ENCODE measurements at places on chromosomes 2 and 18.
A peak's percentile ranks its signal among the peaks of the same experiment; 100 is the strongest.

DNA sequence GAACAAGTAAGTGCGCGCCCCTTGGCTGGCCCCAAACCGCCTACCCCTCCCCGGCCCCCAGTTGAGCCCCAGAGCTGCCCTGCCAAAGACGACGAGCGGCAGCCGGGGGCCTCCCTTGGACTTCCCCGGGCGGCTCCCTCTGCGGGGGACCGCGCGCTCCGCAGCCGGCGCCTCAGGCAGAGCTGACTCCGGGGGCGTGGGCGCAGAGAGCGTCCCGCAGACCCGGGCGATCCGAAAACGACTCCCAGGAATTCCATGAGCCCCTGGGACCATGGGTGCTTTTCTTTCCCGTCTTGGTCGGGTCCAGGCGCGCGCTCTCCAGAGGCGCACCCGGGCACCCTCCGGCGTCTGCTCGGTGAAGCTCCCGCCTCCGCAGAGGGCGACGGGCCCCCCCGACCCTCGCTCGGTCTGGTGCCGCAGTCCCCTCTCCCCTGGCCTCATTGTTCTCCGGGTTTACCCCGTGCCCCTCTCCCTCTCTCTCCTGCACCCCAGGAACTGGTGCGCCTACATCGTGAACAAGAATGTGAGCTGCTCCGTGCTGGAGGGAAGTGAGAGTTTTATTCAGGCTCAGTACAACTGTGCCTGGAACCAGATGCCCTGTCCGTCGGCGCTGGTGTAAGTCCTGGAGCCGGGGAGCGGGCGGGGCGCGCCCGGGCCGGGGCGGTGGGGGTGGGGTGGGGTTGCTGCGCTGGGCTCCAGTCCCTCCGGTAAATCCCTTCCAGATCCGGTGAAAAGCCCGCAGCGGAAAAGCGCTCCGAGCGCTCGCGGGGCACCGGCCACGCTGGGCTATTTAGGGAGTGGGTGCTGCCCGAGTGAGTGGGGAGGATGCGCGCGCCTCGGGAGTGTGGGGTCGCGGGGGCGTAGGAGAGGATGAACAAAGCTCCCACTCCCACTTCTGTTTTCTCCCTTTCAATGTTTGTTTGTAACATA, 776 bp downstream of the EMILIN2 start:
- peak; percentile 40 for ATAC-seq

DNA sequence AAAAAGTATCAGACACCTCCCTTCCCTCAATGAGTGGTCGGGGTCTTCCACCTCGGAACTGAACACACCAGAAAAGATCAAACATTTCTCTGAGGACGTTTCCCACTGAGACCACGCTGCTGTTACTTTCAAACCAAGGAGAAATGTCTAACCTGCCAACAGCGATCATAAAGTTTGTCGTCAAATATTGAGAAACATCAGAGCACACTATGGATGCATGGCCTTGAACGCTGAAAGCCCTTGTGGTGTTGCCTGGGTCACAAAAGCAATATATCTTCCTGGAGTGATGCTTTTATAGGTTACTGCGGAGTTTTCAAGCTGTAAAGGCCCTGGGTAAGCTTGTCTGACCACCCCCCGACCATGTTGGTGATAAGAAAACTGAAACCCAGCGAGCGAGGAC, 70.2 kb upstream of the ID2 start:
- ATAC-seq: no peak

DNA sequence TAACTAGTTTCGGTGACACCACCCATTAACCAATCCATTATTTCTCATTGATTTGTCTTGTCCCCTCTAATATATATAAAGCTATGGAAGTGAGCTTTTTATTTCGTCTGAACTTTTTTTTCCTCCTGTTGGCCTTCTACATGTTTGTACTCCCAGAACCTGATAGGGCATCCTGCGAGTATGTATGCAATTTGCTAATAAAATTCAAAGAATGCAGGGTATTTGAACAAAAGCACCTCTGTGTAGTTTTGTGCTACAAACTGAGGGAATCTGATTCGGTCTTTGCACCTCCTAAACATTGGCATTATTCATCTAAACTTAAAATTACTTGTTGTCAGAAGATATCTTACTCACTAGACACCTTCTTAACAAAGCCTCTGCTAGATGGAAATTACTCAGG, 242.9 kb upstream of the TMEFF2 start:
- ATAC-seq: no peak

DNA sequence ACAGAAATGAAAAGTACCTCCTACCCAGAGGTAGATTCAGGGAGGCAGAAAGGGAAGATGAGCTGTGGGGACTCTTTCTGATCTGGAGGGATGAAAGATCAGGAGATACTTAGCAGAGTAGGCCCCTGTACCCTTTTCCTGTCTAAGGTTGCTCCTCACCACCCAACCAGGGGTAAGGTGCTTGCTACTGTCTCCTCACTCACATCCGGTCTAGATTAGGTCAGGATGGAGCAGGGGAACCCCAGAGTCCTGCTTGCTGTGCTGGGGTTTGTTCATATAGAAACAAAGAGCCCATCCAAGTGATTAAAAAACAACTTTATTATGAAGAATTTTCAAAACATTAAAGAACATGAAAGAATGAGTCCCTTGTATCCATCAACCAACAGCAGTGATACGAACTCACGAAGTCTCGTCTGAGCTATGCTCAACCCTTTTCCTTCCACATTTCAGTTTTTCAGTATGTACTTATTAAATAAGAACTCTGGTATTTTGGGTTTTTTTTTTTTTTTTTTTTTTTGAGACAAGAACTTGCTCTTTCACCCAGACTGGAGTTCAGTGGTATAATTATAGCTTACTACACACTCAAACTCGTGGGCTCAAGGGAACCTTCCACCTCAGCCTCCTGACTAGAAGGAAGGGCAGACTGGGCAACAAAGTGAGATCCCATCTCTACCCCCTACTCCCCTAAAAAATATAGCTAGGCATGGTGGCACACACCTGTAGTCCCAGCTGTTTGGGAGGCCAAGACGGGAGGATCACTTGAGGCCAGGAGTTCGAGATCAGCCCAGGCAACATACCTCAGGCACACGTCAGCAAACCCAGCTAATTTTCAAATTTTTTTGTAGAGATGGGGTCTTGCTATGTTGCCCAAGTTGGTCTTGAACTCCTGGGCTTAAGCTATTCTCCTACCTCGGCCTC, 28.5 kb upstream of the MCFD2 start:
- ATAC-seq: peak; percentile 73

DNA sequence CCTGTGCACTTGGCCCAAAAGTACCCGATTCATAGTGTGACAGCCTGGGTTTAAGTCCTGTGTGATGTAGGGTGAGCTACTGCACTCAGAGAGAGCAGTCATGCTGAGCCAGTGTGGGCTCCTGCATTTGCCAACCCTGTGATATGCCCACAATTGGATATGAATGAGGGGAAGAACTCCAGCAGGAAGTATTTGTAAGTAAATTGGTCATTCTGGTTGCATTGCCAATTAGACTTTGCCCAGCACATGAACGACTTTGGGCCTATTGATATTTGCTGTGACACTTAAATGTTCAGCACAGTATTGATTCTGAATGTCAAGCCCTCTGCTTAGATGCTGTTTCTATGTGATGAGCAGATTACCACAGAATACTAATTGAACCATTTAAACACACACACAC, 570.9 kb downstream of the PIK3C3 start:
- no peak for ATAC-seq

Measured in activated CD4-positive, CD25-positive, alpha-beta regulatory T cell treated with anti-CD3 and anti-CD28 coated beads, Interleukin-2, amount 50 U/mL, for 24 hours (primary cell).